Chondrocyte (in vitro differentiated cells): ENCODE measurements at places on chromosomes 12 and 14. TPM values are rescaled to one million over a fixed set of nuclear protein-coding genes. Genes with fewer than 3 reads are reported as not detected.

GRCh38 chr12:106258226-106258625 is 10.4 kb upstream of the CKAP4 start:
- no peak overlapping the region for H3K4me3 ChIP-seq
- no peaks in the 10 kb centered on the region for H3K36me3 ChIP-seq
- no peak overlapping the region for H3K27ac ChIP-seq
- H3K27me3 ChIP-seq: no peaks in the 10 kb centered on the region
- no peak for DNase-seq

DNA sequence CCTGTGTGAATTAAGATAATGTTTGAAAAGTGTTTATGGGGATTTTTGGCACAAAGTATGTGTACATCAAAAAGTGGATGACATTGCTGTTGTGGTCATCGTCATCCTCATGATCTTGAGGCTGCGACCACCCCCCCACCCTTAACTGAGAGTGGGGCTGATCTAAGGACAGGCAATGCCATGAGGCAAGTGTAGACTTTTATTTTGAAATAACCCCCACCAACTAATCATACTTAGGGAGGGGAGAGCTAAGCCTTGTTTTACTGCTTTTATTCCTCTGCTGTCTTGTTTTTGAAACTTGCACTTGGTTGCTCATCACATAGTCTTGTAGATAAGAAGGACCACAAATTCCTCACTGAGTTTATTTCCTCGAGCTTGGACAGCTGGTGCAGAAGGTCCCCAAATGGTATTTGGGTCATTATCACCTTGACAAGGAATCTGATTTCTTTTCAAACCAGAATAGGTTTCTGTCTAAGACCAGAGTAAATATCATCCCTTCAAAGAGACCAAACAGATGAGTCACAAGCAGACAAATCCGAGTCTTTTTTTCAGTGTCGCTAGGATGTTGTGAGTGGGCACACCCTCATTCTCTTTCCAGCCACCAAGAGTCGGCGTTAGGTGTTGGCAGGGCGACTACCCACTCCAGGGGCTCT is 23.9 kb upstream of the SMOC1 start:
- H3K27ac ChIP-seq: no peak overlapping the region
- no peaks in the 10 kb centered on the region for H3K36me3 ChIP-seq
- peaks cover 22% of the 10 kb centered on the region for H3K27me3 ChIP-seq

DNA sequence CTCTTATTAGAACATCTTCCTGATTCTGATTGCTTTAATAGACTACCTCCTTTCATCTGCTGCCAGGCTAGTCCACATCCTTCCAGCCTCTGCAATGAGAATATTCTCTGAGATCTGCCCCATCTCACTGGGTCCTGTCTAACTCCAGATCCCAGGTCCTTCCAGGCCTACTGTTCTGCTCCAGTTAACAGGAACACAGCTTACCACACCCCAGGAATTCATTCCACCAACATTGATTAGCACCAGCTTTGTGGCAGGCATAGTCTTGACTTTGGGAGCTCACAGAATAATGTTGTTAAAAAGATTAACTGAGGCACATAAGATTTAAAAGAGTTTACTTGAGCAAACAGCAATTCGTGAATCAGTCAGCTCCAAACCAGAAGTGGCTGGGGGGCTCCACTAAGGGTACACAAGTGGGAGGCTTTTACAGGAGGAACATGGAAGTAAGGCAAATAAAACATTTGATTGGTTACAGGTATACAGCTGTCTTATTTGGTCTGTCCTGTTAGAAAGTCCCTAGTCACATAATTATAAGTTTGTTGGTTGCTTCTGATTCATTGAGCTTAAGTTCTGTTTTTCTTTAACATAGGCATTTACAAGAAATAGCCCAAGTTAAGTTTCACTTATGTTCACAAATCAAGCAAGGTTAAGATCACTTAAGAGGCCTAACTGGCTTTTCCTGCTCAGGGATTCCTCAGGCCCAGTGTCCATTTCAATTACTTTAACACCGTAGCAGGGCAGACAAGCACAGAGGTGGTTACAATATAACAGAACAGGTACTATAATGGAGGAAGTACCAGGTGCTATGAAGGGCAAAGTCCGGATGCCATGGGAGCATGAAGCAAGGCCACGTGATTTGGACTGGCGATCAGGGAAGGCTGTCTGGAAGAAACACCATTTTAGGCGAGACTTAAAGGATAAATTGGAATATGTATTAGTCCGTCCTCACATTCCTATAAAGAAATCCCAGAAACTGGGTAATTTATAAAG is 12.2 kb upstream of the MYH7 start:
- no peaks in the 10 kb centered on the region for H3K36me3 ChIP-seq
- no peak overlapping the region for H3K4me3 ChIP-seq
- no peak overlapping the region for H3K27ac ChIP-seq
- H3K27me3 ChIP-seq: peaks cover 30% of the 10 kb centered on the region
- H3K4me1 ChIP-seq: no peaks in the 10 kb centered on the region

DNA sequence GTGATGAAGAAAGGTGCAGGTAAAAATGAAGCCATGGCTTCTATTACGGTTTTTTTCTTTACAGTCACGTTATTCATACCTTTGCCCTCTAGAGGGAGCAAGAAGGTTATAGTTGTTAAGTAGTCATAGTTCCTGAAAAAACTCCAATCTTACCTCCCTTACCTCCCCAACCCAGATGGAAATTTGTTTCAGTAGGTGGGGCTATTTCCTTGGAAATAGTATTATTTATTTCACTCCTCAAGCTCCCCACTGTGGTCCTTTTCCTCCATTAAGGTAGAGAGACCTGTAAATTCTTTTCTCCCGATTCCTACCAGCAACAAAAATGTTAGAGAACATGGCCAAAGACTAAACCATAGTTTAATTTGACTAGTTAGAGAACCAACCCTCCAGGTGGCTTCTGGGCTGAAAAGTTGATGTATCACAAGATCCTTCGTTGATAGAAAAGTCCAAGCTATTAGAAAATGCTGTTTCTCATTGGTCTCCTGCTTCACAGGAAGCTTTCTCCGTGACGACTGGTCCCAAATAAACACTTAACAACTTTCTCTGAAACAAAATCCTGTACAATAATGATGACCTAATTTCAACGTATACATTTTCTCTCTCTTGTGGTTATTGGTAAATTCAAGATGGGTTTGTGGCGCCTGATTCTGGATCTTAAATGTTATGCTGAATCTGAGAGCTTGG is 43.5 kb downstream of the TMX1 start:
- H3K27me3 ChIP-seq: no peaks in the 10 kb centered on the region
- DNase-seq: no peak
- H3K4me1 ChIP-seq: peaks cover 14% of the 10 kb centered on the region
- peak overlapping the region; percentile 13 for H3K27ac ChIP-seq
- H3K4me3 ChIP-seq: no peak overlapping the region

DNA sequence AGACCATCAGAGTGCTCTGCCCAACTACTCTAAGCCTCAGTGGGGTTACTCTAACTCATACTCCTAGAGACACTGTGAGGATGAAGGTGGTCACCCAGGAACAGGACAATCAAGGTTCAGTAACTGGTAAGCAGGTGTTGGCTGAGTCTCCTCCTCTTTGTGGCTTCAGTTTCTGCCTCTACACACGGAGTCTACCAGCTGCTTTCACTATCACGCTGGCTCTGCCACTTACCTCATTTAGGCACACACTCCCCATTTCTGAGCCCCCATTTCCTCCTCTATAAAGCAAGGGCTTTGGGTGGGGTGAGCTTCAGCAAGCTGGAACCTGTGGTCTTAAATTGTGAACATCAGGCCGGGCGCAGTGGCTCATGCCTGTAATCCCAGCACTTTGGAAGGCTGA is 7.3 kb upstream of the TCHP start:
- no peaks in the 10 kb centered on the region for H3K27me3 ChIP-seq
- H3K27ac ChIP-seq: no peak overlapping the region
- DNase-seq: no peak
- H3K36me3 ChIP-seq: no peaks in the 10 kb centered on the region
- peaks cover 23% of the 10 kb centered on the region for H3K4me1 ChIP-seq

DNA sequence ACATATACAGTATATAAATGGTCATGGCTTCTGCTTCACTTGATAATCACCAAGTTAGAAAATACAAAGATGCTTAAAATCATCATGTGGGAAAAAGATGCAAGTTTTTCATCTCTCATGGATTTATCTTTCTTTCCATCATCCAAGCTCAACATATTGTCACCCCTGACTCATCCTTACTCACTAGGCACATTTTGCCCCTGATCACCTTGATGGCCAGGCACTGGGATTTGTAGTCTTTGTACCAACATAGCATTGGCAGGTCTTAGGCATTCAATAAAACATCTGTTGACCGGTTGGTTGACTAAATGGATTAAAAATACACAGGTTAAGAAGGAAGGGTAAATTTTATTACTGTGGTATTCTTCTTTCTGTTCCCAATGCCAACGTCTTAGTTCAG is 28.1 kb downstream of the KLHDC2 start:
- no peak overlapping the region for H3K4me3 ChIP-seq
- no peaks in the 10 kb centered on the region for H3K27me3 ChIP-seq
- H3K4me1 ChIP-seq: no peaks in the 10 kb centered on the region
- no peak for DNase-seq
- peaks cover 42% of the 10 kb centered on the region for H3K36me3 ChIP-seq

DNA sequence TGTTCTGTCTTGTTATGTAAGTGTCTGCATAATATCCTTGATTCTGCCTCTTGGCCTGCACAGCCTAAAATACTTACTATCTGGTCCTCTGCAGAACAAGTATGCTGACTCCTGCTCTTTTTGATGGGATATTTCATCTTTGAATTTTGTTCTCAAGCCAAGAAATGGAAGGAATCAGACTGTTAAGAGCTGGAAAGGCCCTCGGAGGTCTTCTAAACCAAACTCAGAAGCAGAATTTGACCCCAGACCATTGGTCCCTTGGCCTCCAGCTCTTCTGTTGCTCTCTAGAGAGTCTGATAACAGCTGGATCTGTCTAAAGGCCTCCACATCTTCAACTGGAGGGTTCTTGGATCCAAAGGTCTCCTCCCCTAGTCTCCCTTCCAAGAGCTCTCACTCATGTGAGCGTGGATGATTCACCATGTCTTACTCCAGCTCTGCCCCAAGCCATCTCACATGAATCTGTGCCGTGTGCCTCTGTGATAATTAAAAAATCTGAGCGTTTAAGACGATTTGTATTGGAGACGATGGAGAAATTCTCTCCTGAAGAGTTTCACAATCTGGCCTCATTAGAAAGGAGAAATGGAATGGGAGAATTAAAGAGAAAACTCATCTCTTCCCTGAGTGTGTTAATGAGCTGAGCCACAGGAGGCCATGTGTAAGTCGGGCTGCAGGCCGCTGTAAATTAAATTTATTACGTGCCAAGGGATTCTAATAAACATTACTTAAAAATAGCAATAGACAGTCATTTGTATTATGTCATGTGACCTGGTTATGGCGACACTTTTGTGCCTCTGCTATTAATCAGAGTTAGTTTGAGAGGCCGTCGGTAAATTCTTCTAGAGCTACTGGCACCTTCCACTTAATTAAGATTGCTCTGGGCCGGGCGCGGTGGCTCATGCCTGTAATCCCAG is 15.4 kb upstream of the PRIMA1 start:
- H3K4me1 ChIP-seq: no peaks in the 10 kb centered on the region
- H3K27ac ChIP-seq: no peak overlapping the region
- H3K4me3 ChIP-seq: no peak overlapping the region
- no peaks in the 10 kb centered on the region for H3K36me3 ChIP-seq

Gene IL22
- total RNA-seq: not detected in 3 replicates

Gene CCDC198
- total RNA-seq: 0.13 TPM in 1 of 3 replicates, not detected in the others

DNA sequence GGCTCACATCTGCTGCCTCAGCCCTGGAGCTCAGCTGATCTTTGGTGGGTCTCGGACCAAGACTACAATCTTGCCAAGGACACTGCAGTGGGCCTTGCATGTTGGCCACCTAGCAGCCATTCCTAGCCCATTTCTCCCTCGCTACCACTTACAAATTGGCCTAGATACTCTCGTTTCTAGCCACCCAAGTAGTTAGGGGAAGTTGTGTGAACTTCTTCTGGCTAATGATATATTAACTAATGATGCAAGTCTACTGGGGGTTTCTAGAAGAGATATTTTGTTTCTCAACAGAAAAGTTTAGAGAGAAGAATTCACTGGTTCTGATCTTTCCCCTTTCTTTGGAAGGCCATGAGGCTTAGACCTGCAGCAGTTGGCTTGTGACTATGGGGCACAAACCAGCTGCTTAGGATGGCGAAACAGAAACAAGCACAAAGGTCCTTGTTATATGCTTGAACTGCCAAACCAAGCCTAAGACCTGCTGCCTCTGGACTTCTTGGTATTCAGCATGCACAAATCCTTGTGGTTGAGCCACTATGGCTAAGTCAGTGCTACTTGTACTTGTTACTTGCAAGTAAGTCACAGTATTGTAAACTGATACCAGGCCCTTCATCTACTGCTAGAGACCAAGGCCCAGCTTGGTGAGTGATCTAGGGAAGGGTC is 30.5 kb upstream of the GPATCH2L start:
- no peak for DNase-seq
- H3K27ac ChIP-seq: no peak overlapping the region
- H3K27me3 ChIP-seq: peaks cover 10% of the 10 kb centered on the region
- no peaks in the 10 kb centered on the region for H3K4me1 ChIP-seq
- H3K36me3 ChIP-seq: no peaks in the 10 kb centered on the region

DNA sequence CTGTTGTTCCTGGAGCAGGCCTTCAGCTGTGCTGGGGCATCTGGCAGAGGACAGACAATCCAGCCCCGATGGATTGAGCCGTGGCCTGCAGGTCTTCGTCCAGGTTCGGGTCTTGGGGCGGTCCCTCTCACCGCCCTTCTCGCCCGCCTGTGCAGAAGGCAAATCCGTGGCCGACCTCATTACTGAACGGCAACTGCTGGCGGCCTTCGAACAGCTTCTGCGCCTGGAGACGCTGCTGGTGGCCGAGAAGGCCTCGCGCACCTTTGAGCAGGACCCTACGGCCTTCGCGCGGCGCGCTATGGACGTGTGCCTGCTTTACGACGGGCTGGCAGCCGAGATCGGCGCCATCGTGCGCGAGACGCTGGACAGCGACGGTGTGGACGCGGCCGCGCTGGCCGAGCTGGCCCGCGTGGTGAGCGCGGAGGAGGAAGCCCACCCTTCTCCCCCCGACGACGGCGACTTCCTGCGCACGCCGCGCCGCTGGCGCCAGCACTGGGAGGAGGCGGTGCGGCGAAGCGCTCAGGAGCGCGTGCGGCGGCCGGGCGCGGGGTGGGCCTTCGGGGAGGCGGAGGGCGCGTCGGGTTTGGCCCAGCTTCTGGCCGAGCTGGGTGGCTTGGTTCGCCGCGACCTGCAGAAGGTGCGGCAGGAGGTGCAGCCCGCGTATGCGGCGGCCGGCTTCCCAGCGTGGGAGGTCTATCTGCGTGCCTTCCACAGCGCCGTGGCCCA is 7.6 kb downstream of the EXOC3L4 start:
- H3K27ac ChIP-seq: no peak overlapping the region
- no peaks in the 10 kb centered on the region for H3K4me1 ChIP-seq
- DNase-seq: no peak
- no peaks in the 10 kb centered on the region for H3K36me3 ChIP-seq
- no peak overlapping the region for H3K4me3 ChIP-seq

GRCh38 chr12:61018571-61018970 is 1241.6 kb upstream of the USP15 start:
- no peak for DNase-seq
- H3K36me3 ChIP-seq: no peaks in the 10 kb centered on the region
- H3K27me3 ChIP-seq: no peaks in the 10 kb centered on the region
